ENCODE measurements at places on chromosomes 2 and 18.

DNA sequence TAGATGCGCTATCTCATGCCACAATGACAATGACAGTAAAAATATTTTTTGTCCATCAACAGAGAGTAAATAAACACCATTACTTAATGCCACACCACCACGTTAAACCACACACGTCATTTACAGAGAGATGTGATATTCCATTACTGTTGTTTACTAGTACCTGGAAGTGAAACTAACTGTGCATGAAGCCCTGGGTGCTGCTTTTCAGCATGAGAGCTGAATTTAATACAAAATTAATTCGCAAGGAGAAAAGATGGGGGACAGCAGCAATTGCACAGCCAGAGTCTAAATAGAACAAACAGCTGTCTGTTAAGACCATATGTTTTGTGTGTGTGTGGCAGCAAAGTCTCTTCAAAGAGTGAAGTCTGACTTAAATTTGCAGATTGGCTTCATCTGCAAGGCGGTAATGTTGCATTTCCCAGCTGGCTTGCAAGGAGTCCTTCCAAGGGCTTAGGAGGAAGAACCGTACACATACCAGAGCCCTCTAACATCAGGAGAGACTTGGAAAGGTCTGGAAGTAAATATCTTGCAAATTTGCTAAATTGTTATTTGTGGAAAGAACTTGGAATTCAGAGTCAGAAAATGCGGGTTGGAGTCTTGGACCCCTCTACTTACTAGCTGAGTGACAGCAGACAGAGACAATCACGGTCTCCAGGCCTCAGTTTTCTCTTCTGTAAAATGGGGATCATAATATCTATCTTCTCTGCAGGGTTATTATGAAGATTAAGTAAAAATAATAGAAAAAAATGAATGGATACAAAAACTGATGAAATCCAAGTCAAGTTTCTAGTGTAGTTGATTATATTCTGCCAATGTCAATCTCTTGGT lies 127.6 kb downstream of the ALPK2 start:
- DNase-seq = no peak

DNA sequence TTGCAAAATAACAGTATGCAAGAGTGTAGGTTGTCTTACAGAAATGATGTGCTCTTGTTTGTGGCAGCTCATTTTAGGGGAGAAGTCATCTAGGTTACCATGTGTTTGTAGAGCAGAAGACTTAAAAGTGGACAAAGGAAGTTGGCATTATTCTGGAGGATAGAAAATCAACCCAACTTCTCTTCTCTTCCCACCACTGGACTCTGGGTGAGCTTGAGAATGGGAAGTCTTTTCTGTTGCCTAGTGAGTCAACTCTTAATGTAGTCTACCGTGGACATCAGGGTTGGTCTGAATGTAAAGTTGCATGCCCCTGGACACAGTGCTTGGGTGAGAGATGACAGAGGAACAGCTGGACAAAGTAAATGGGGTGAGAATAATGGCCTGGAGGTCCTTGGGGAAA lies 98.3 kb downstream of the FMNL2 start:
- DNase-seq = no peak

DNA sequence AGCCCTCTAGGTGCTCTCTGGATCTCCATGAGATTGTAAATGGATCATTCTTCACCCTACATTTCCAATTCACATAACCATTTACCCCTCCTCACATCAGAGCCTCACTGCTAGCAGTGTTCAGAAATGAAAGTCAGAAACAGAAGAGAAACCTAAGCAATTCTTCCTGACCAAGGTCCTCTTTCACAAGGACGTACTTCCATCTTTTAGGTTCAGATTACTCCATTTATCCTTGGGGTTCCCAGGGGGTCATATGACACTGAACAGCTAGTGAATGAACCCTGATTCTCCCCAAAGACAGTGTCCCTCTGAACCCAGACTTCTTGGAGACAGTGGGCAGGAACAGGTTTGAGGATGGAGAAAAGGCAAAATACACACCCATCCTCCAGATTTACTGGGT lies 12.9 kb upstream of the MARCO start:
- DNase-seq = no peak

DNA sequence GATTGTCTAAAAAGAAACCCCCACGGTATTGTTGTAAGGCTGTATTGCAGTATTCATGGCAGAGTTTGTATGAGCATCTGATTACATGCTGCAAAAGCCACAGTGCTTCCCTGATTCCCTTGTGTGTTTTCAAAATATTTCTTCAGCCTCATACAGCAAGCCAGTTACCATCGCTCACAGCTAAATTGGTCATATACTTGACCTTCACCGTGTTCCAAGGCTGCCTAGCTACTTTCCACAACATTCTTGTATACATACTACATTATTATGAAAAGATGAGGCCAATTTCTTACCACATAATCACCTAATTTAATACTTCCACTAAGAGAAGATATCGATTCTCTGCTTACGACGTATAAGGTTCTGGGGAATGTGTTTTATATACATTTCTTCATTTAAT lies 576.3 kb upstream of the CNTNAP5 start:
- no peak for DNase-seq

GRCh38 chr2:38407111-38407682 lies 30.1 kb upstream of the ATL2 start:
- DNase-seq = no peak

DNA sequence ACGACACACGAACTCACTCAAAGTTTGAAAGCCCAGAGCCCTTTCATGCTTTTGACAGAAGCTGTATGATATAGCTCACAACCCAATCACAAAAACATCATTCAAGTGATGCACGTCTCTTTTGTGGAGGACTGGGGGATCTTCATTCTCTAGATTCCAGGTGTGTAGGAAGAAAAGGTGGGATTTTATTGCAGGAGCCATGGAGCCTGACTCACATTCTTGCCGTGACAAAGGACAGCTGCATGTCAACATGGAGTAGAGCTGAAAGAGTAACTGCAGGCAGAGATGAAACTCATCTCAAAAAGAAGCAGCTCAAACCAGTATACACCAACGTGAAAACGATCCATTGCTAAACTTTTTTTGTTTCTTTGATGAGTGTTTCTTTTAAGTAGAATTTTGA lies 50.9 kb upstream of the PDE1A start:
- DNase-seq = no peak

GRCh38 chr2:46871976-46872381 lies 43.6 kb downstream of the MCFD2 start:
- no peak for DNase-seq

GRCh38 chr2:114025030-114025429 lies 135.1 kb downstream of the ACTR3 start:
- DNase-seq = no peak

DNA sequence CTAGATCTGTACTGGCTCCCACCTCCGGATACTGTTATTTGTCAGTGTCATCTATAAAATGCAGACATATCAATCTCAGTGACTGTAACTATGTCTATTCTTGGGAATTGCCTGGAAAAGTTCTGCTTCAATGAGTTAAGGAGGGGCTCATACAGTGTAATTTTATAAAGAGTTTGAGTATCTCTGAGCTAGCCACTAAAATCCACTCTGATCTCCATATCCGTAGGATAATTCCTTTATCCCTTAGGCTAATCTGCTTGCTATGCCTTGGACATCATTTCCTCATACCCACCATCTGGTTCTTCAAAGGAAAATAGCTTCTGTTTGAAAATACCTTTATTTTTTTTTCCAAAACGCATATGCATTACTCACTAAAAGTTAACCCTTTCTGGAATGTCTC lies 863.2 kb downstream of the SUCLG1 start:
- no peak for DNase-seq

- no peak for DNase-seq
Observed at GRCh38 chr2:222799262-222799918, 61.4 kb upstream of the ACSL3 start.

DNA sequence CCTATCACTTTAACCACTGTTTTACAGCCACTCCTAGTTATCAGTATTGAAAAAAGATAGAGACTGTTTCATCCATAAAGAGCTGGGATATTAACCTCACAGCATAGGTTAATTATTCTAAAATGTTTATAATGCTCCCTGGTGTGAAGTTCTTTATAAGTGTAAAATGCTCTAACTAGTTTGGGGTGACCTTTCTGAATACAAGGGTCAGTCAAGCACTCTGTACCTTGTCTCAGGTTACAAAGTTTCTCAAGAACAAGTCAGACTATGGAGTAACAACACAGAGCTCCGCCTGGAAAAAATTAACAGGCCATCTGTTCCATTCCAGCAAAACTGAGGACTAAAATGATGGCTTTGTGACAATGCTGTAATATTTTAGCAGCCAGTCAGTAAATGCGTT lies 107.4 kb downstream of the NOL4 start:
- DNase-seq = no peak

GRCh38 chr2:182924306-182924705 lies 57.9 kb upstream of the FRZB start:
- peak; percentile 15 for DNase-seq

GRCh38 chr2:120250640-120251039 lies 2.0 kb upstream of the RALB start:
- no peak for DNase-seq

DNA sequence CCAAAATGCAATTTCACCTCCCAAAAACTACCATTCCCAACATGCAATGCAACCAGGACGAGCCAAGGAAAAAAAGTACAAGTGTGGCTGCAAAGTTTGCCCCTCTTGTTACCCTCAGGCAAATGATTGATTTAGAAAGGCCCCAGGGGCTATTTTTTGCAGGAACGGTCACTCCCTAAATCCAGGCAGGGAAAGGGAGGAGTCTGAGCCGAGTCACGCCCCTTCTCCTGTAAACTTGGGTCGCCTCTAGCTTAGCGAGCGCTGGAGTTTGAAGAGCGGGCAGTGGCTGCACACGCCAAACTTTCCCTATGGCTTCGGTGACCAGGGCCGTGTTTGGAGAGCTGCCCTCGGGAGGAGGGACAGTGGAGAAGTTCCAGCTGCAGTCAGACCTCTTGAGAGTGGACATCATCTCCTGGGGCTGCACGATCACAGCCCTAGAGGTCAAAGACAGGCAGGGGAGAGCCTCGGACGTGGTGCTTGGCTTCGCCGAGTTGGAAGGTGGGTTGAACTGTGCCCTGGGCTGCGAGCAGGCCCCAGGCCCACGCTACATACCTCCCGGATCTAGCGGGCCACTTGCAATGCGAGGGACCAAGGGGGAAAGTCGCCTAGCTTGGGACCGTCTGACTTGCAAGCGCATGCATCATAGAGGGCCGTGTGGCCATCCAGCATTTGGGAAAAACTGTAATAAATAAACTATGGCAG lies at the start of gene GALM:
Gene GALM (plus strand): TSS at position 261 of the 702 bp plus-strand sequence. CDS start 48 bp downstream, at position 309.
- peak; percentile 94 for DNase-seq

DNA sequence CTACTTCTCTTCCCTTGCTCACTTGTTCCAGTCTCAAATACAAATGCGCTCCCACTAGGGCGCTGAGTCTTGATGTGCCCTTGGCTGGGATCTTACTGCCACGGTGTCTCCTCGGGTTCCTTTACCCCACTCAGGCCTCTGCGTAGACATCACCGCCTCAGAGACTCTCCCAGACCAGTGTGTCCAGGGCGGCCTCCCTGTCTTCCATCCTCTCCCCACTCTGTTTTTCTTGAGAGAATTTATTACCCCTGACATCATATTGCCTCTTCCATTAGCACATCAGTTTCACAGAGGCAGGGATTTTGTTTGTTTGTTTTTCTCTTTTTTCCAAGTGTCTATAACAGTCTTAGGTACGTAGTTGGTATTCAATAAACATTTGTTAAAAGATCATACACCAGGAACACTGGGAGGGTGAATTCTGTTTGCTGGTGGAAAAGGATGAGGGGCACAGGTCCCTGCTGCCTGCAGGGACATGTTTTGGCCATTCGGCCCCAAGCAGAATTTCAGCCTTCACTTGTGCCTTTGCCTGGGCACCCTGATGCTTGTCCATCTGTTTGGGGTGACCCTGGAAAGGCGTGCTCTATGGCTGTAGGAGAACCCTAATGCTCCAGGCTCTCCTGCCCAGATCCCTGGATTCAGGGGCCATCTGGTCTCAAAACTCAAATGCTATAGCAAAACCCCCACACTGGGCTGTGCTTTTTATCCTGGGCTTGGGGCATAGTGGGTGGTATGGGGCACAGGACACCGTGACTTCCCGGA lies 55.0 kb downstream of the RPL37A start:
- DNase-seq = no peak

GRCh38 chr18:56823986-56824565 lies 172.9 kb downstream of the WDR7 start:
- peak; percentile 24 for DNase-seq

GRCh38 chr2:675982-676646 lies 1.1 kb downstream of the TMEM18 start:
- DNase-seq = peak; percentile 93

DNA sequence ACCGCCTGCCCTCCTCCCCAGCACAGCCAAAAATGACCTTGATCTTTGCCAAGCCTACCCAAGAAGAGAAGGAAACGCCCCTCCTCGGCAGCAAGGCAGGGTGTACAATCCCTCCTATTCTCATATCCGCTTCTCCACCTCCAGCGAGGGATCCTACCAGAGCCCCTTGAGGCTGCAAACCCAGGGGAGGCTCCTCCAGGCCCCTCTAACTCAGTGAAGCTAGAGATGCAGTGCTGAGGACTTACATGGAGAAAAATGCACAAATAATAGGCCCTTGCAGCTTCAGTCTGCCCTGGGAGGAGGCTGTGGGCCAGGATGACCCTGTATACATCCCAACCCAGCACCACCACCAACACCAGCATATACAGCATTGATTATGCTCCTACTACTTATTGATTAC lies 46.9 kb upstream of the POMC start:
- no peak for DNase-seq

- DNase-seq = no peak
Observed at GRCh38 chr2:17849275-17849674, 29.2 kb upstream of the KCNS3 start.

- peak; percentile 97 for DNase-seq
Observed at GRCh38 chr2:96556441-96557330, 20.1 kb downstream of the ARID5A start.

DNA sequence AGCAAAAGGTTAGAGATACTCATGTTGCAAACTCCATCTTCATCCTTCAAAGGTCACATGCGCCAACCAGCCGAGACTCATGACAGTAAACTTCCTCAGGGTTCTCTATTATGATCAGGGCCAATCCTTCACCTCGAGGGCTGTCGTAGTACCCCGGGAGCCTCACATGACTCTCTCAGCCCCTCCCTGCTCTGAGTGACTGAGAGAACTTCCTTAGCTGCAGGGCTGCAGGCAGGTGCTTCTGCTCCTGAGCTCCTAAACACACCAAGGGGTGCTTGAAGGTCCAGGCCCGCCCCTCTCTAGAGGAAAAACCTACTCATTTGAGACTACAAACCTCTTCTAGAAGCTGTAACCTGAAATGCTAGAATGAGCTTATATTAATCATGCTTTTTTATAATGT lies 48.2 kb downstream of the LONRF2 start:
- no peak for DNase-seq
